ENCODE measurements at places on chromosomes 13 and 19. TPM values are rescaled to one million over a fixed set of nuclear protein-coding genes. Genes with fewer than 3 reads are reported as not detected.

The C3 gene
- 398 TPM for total RNA-seq

DNA sequence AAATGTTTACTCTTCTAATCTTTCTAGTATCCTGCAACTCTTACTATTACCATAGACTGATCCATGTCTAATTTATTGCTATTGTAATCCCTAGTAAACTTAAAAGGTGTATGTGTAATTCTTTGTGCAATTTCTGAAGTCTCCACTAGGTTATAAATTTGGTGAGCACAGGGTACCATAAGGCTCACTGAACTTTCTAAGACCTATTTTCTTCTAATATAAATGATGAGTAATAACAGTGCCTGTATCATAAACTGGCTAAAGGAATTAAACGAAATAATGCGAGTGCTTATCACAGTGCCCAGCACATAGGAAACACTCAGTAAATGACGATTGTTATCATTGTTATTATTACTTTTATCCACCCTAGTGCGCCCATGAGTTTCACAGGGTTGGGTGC is 119.1 kb downstream of the KLF12 start:
- no peak for DNase-seq

DNA sequence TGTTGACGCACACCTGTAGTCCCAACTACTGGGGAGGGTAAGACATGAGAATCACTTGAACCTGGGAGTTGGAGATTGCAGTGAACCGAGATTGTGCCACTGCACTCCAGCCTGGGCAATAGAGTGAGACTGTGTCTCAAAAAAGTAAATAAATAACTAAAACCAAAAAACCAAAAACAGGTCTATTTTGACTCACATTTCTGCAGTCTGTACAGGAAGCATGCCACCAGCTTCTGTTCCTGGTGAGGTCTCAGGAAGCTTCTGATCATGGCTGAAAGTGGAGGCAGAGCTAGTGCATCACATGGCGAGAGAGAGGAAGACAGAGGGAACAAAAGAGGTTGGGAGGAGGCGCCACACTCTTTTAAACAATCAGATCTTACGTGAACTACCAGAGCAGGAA is 142.5 kb downstream of the ITGBL1 start:
- no peak for DNase-seq

GRCh38 chr19:35555301-35556005 is 8.0 kb downstream of the ATP4A start:
- no peak for DNase-seq

The ELAVL3 gene
- total RNA-seq: 0.84 TPM

DNA sequence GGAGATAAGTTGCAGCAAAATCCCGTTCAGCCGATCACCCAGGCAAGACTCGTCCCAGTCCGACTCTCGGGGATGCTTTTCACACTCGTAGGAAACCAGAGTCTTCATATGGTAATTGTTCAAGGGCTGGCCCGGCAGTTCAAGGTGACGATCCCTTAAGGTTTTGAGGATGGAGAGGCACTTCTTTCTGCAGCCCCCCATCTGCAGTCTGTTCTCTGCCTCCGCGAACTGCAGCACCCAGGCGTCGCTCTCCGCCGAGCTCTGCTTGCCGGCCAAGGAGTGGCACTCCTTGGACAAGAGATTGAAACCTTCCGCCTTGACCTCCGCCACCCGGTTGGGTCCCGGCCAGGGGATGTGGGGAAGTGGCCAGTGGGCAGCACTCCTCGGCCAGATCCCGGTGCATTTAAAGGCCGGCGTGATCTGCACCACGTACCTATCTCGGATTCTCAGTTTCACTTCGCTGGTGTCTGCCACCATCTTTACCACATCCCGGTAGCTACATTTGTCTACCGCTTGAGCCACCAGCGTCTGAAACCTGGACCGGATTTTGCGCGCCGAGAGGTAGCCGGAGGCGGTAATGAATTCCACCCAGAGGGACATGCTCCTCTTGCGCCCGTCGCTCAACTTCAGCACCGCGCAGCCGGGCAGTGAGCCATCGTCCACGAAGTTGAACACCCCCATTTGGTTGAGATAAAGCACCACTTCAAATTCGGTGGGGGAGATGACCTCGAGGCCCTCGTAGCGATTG is 1.1 kb downstream of the MAB21L1 start:
- peak; percentile 46 for DNase-seq

GRCh38 chr13:45385320-45385719 is 32.9 kb downstream of the SLC25A30 start:
- DNase-seq: no peak

The SH2D3A gene
- total RNA-seq: 0.15 TPM
